ENCODE measurements at places on chromosomes 12 and 14.

GRCh38 chr12:12717586-12718380, 615 bp downstream of the CDKN1B start:
- no peak for DNase-seq

DNA sequence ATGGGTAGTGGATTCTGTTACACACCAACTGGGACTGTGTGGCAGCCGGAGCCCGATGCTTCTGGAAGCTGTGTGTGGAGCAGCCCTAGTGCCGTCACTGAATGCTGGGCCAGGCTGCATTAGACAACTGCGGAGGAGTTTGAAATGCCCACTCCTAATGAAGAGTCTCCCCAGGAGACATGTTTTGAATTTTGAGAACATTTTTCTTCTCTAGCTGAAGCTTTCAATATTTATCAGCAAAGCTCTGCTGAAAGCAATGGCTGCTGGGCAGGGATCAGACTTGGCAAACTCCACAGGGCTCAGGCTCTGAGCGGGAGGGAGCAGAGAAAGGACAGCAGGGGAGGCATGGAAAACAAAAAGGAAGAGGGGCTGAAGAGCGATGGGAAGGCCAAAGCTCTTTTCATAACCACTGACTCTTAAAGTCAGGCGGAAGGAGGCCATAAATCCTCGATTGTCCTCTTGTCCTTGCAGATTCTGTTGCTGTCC, 189.1 kb downstream of the MON2 start:
- no peak for DNase-seq

- DNase-seq = no peak
Observed at GRCh38 chr14:77822307-77822706, 22.4 kb downstream of the ADCK1 start.

DNA sequence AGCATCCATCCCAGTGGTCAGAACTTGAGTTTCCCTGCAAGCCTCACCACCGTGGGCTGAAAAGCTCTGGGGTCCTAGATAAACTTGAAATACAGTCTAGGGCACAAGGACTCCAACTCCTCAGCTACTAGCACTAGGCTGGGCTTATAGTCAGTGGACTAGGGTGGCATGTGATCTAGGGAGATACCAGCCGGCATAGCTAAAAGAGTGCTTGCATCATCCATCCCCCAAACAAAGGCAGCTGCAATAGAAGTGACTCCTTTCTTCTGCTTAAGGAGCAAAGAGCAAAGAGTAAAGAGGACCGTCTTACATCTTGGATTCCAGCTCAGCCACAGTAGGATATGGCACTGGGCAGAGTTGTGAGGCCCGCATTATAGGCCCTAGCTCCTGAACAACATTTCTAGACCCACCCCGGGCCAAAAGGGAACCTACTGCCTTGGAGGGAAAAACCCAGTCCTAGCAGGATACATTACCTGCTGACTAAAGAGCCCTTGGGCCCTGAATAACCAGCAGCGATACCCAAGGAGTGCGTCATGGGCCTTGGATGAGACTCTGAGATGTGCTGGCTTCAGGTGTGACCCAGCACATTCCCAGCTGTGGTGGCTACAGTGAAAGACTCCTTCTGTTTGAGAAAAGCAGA, 17.9 kb upstream of the SOS2 start:
- DNase-seq = no peak

DNA sequence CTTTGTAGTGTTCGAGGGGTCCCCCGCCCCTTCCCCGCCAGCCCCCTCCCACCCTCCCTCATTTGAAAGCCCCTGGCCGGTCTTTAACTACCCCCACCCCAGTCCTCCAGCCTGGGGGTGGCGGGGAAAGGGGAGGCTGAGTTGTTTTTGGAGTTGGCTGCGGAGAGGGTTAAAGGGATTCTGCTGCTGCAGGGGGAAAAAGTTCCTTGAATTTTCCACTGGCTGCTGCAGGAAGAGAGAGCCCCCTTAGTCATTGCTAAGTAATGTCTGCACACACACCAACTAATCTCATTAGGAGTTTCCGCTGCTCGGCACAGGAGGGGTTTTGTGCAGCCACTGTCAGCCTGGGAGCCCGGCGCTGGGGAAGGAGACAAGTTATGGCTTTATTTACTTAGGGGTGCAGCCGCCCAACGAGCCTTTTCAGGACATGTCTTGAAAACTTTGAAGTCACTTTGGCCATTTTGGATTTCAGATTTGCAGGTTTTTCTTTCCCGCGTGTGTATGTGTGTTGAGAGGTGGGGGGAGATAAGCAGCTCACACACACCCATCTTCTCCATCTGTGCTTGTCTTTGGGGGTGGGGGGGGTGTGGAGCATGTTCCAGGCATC, 1.8 kb downstream of the ELK3 start:
- no peak for DNase-seq

DNA sequence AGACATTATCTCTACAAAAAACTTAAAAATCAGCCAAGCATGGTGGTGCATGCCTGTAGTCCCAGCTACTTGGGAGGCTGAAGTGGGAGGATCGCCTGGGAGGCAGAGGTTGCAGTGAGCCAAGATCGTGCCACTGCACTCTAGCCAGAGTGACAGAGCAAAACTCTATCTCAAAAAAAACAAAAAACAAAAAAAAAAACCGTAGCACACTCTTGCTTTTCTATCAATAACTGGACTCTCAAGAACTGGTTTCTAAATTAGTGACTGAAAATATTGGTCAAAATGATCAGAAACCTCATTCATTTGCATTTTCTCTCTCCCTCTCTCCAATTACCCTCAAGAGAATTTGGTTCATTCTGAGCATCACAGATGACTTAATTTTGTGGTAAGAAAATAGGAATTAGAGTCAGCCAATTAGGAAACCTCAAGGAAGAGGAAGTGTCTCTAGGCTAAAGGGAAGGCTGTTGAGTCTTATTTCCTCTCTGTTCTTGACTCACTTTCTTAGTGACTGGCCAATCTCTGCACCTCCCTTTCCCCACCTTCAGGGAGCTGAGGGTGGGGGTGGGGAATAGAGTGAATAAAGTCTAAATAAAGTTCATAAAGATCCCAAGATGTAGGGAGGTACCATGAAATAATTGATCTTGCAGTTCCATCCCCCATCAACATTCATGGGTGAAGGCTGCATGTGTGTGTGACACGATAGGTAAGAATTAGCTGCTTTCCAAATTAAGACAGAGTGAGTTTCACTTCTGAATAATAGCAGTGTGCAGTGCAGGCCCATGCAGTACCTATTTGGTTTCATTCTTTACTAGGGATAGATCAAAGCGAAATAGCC, 6.8 kb upstream of the PSMA6 start:
- no peak for DNase-seq

DNA sequence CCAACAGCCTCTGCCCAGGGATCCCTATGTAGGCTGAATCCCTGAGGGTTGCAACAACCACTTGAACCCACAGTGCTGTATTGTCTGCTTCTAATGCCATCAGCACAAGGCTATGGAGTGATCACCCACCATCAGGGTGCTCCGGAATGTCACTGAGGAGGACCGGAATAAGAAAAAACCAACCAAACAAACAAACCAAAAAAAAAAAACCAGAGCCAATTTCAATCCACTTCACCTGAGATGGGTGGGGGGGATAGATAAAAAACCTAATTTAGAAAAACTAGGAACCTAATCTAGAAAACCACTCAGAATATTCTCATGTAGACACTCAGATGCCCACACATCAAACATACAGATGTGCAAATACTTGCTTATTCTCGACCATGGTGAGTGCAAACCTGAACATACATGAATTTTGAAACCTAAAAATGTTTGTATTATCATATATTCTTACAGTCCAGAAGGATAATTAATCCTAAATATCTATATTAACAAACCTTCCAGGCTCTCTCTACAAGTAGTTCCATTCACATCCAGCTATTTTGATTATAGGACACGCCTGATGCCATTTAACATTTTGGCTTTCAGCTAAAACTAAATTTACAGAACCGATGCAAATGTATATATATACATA, 3.7 kb downstream of the TBX5 start:
- DNase-seq = no peak

DNA sequence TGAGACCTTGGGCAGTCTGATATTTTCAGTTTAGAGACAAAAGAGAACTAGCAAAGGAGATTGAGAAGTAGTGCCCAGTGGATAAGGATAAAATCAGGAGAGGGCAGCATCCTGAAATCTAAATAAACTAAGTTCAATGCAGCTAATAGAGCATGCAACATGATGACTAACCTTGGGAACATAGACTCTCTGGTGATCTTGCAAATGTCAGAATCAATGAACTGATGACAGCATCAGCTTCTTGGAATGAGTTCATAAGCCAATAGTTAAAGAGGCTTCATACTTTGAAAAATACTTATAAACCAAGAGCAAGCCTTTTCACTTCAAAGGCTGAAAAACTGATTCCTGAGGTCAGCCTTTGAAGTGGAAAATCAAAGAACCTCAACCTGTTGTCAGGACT, 8.2 kb downstream of the TAS2R19 start:
- no peak for DNase-seq

- no peak for DNase-seq
Observed at GRCh38 chr12:19434538-19434937, 4.8 kb upstream of the AEBP2 start.

- no peak for DNase-seq
Observed at GRCh38 chr12:93743229-93743998, 66.2 kb downstream of the CRADD start.

Measured in vagina (tissue), 2 donors.